ENCODE measurements at places on chromosomes 3 and 15. TPM values are rescaled to one million over a fixed set of nuclear protein-coding genes. Genes with fewer than 3 reads are reported as not detected.

CCDC13 gene
- total RNA-seq = 9.3 TPM

LRRC15 gene
- total RNA-seq = 1.4 TPM

AMOTL2 gene
- total RNA-seq = 228 TPM

MESP2 gene
- total RNA-seq = 2.8 TPM

SLITRK3 gene
- 2.4 TPM for total RNA-seq

TRIM71 gene
- total RNA-seq = 9.7 TPM

All from camera-type eye (tissue), 1 donor.